ENCODE measurements at places on chromosomes 4 and X. TPM values are rescaled to one million over a fixed set of nuclear protein-coding genes. Genes with fewer than 3 reads are reported as not detected.

GRCh38 chrX:65635822-65636221 lies 31.6 kb upstream of the MSN start:
- no peak for DNase-seq

GRCh38 chr4:1192091-1192492 lies 19.7 kb upstream of the SPON2 start:
- DNase-seq, result peak; percentile 98

- no peak for DNase-seq
Measured at GRCh38 chr4:102454268-102454667, 46.9 kb upstream of the NFKB1 start.

The TMPRSS11B gene
- not detected for total RNA-seq

DNA sequence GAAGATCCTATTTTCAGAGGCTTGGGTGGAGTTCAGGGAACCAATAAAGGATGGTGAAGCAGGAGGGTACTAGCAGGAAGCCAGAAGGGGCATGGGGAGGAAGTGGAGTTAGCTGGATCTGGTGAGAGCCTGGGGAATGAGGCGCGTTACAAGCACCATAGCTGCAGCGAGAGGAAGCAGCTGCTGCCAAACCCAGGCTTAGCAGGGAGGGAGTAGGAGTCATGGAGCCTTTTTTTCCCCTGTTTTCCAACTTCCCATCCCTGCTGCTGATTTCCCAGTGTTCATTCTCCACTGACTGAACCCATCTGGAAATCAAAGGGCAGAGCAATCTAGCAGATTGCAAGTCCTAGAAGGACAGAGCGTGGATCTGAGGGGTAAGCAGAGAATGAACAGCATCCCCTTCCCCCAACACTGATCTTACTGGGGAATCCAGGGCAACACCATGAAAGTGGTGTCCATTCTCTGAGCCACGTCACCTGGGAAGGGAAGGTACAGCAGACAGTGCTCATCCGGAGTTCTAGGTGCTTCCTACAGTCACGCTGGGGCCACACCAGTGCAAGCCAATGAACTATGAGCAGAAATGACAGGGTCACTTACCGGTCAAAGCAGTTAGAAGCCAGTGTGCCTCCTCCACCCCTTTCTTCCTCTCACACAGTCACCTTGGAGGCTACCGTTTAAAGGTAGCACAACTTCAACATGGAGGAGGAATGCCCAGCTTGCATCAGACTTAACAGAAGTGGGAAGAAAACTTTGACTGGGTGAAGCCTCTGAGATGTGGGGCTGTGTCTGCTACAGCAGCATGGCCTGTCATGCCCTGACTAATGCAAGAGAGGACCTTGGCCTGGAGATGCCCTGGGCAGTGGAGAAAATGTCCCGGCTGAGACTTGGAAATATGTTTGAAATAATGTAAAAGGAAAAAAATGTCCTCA lies 36.7 kb downstream of the SMIM20 start:
- DNase-seq, result no peak

- no peak for DNase-seq
Measured at GRCh38 chrX:23907111-23907497, 634 bp downstream of the APOO start.

The RHOH gene
- total RNA-seq, result 36.6 TPM

DNA sequence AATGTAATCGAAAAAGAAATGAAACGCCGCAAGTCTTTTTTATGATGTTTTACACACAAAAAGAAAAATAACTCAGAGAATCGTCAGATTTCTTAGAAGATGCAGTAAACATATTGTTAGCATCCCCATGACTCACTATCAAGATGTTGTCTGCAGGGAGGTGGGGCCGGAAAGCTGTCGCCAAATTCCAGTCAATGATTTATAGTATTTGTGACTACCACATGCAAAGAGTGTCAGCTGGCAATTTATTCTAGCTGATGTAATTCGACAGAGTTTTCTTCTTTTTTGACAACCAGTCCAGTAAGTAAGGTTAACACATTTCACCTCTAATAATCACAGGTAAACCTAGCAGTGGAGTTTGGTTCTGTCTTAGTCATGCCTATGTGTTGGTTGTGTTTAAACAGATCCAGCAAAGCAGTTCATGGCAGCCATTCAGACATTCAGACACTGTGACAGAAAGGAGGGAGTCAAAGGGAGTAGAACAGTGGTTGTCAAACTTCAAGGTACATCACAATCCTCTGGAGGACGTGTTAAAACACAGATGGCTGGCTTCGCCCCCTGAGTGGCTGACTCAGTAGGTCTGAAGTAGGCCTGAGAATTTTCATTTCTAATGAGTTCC lies 19.8 kb upstream of the PPP1R2C start:
- no peak for DNase-seq

DNA sequence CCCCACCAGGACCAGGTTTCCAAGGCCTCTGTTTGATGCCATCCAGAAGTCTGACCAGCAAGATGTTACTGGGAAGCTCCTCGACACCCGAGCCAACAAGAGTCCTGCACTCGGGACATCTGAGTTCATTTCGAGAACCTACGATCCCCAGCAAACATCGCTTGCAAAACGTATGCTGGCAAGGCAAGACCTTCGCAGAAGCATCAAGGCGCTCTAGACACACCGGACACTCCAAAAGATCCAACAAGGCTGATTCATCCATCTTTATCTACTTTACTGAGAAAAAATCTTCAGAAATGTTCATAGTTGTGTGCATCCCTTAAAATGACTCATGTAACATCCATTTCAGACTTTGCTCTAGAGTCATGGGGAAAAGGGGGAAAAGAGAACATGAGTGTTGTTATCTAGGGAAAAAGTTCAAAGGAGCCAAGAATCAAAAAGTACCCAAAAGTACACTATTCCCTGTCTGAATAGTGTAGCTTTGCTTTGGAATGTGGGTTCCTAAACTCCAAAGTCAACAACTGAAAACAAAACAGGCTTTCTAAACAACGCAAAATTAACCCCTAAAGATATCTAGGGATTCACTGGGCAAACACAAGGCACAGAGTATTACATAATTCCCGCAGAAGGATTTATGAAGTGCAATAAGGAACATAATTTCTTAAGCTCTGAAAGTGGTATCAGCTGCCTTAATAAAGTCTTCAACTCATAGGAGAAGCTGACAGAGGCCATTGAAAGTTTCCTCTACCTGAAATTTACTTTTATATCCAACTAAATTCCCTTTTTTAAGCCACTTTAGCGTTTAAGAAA lies 1.6 kb downstream of the SH3RF1 start:
- DNase-seq, result no peak

GRCh38 chr4:35464964-35465528 lies 779.3 kb downstream of the ARAP2 start:
- no peak for DNase-seq

DNA sequence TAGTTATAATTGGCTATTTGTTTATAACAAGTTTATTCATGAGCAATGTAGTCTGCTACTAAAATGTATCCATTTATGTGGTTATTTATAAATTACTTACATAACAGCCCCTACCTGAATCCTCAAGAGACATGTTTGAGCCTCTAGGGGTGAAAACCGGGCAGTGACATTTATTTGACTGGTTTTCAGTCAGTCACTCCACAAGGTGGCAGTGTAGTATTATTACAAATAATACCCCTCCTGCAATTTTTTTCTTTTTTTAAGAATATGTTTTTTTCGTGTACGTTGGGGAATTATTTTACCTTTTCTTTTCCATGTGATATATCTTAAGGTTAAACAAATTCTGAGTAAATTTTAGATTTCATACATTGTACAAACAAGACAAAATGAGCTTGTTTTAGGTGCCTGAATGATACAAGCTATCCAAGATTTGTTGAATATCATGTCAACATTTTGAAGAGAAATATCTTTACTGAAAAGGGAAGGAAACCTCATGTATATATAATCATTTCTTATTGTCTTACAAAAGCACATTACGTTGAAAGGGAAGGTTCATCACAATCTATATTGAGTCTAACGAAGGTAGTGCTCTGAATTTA lies 598.7 kb upstream of the TECRL start:
- DNase-seq, result peak; percentile 18

- no peak for DNase-seq
Measured at GRCh38 chr4:184957446-184958115, 60.7 kb upstream of the HELT start.

The NXF2B gene
- total RNA-seq, result not detected

- DNase-seq, result no peak
Measured at GRCh38 chrX:154074199-154074598, 23.3 kb downstream of the MECP2 start.

DNA sequence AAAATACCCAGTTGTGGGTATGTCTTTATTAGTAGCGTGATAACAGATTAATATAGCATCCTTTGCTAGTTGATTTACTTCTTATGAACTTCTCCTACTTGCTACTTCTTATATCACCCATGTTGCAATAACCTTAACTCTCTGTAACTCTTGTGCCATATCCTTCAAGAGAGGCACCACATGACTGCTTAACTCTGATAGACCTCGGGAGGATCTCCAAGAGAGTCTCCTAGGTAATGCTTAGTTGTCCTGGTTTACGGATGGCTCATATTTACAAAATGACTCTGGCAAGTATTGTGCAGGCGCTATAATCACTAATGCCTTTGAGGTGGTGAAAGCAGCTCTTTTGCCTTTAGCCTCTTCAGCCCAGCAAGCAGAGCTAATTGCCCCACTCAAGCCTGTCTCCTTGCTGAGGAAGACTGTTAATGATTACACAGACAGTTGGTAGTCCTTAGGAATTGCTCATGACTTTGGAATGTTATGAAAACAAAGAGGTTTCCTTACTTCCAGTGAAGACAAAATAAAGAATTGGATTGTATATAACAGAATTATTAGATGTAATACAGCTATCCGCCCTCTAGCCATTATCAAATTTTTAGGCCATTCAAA lies 1305.8 kb downstream of the PCDH7 start:
- no peak for DNase-seq

DNA sequence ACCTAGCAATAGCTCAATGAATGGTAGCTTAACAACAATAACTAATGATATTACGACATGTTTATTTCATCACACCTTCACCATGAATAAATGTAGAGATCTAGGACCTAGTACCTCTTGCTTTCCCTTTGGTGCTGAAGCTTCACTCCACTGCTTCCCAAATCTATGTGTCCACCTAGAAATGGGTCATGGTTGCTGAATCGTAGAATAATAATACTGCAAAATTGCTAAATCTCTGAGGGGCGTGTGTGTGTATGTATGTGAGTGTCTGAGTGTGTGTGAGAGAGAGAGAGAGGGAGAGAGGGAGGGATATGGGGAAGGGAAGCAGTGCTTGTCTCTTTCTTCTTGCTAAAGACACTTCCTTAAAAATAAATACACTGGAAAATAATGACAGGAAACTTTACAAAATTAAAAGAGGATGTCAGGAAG lies 109.3 kb upstream of the BMP2K start:
- DNase-seq, result no peak

GRCh38 chr4:150664935-150665334 lies 83.0 kb downstream of the MAB21L2 start:
- no peak for DNase-seq

GRCh38 chr4:76518241-76518640 lies 83.2 kb downstream of the SHROOM3 start:
- DNase-seq, result no peak

DNA sequence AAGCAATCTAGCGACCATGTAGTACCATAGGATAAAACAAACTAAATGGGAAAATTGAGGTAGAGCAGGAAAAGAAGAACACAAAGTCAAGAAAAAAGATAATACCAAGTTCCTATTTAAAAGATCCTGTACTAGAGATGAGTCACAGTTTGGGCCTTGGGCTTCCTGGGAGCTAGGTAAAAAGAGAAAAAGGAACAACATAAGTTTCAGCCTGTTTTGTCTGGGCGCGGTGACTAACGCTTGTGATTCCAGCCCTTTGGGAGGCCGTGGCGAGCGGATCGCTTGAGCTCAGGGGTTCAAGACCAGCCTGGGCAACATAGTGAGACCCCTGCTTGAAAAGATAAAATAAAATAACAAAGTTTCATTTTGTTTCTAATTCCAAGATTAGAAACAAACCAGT lies 14.0 kb upstream of the TMEM156 start:
- DNase-seq, result no peak

- DNase-seq, result no peak
Measured at GRCh38 chrX:1416327-1416784, 24.4 kb upstream of the SLC25A6 start.

GRCh38 chr4:88286897-88287296 lies 2.5 kb upstream of the PPM1K start:
- peak; percentile 17 for DNase-seq

DNA sequence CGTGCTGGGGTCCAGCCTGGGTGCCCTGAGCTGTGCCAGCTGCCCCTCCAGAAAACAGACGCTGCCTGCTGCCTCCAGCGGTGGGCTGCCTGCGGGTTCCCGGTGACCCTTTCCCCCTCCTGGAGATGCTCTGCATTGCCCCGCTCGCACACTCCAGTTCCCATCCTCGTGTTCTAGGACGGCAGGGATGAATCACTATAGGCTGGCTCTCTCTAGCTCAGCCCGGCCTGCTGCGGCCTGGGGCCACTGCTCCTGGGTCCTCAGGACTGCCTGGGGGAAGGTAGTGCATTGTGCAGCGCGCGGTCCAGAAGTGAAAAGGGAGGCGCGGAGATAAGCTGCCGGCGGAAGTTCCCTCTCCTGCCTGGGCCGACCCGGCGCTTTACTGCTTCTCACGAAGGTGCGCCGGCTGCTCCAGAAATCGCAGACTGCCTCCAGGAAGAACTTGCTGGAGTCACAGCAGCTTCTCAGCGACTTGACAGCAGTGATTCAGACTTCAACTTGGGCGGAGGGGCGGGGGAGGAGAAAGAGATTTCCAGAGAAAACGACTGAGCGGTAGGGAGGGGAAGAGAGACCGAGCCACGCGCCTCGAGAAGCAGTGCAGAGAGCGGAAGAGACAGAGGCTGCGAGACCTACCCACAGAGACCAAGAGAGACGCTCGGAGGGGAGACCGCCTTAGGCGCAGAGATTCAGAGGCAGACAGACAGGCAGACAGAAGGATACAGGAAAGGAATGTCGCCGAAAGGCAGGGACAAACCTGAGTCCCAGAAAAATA lies 6.7 kb upstream of the MSX1 start:
- DNase-seq, result no peak

GRCh38 chr4:7781366-7781765 lies 158.3 kb downstream of the AFAP1 start:
- DNase-seq, result no peak

GRCh38 chr4:81622028-81622427 lies 150.3 kb upstream of the RASGEF1B start:
- no peak for DNase-seq

The S100G gene
- not detected for total RNA-seq

DNA sequence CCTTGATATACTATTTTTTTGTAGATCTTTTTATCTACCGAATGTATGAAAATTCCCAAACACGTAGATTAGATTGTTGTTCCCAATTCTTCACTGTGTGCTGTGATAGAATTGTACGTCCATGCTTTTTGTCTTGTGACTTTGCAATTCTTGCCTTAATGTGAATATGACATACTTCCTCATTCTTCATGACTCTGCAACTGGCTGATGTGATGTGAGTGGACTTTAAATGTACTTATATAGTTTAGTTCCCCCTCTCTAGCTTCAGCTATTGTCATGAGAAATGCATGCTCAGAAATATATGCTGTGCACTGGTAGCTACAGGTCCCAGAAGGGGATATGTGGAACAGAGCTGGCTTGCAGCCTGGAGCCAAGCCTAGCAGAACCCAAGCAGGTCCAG lies 89.4 kb downstream of the FTHL17 start:
- DNase-seq, result no peak

- peak; percentile 41 for DNase-seq
Measured at GRCh38 chr4:151675411-151675971, 85.3 kb downstream of the GATB start.

The CCDC110 gene
- total RNA-seq, result 0.98 TPM
